Thyroid gland (tissue), 4 donors: ENCODE measurements at places on chromosomes 6 and 20.

DNA sequence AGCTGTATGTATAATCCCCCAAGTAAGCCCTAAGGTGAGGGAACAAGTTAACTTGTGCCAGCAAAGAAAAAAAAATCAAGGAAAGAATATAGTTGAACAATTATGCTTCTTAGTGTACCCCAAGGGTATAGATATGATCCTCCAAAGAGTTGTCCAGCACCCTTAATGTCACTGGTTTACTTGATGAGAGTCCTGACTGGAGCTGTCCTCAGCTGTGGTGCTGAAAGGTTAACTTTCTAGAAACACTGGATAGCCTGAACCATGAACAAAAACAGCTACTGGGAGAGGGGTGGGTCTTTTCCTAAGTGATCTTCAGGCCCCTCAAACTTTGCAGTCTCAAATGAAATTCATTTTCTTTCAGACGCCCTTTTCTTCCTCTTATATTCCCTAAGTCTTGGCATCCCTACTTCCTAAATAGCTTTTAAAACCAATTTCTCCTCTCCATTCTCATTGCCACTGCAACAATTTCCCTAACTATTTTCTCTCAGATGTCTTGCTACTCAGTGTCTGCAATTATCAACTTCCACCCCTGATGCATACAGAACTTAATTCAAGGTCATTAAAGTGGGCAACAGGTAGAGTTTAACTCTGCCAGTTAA, 83.5 kb upstream of the PROKR2 start:
- DNase-seq = no peak

- no peak for DNase-seq
Observed at GRCh38 chr20:34951252-34951651, 4.4 kb downstream of the GSS start.

DNA sequence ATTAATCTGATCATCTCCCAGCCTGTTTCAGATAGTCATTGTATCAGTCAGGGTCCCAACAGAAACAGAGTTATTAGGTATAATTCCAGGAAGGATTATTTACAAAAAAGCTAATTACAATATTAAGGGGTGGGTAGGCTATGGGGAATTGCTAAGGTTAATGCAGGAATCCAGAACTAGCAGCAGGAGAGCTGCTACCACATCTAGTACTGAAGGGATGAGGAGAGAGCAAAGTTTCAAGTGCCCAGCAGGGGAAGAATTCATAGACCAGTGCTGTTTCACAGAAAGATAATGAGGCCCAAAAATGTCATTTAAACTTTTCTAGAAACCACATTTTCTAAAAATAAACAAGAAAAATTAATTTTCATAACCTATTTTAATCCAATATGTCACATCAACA, 284.2 kb downstream of the HACE1 start:
- no peak for DNase-seq

GRCh38 chr6:78583079-78583478, 284.3 kb upstream of the IRAK1BP1 start:
- no peak for DNase-seq
